EH (cell line): ENCODE measurements at places on chromosomes 1 and 21.
A peak's percentile ranks its signal among the peaks of the same experiment; 100 is the strongest.

GRCh38 chr1:171055966-171056643, 34.6 kb upstream of the FMO3 start:
- peak; percentile 25 for DNase-seq

DNA sequence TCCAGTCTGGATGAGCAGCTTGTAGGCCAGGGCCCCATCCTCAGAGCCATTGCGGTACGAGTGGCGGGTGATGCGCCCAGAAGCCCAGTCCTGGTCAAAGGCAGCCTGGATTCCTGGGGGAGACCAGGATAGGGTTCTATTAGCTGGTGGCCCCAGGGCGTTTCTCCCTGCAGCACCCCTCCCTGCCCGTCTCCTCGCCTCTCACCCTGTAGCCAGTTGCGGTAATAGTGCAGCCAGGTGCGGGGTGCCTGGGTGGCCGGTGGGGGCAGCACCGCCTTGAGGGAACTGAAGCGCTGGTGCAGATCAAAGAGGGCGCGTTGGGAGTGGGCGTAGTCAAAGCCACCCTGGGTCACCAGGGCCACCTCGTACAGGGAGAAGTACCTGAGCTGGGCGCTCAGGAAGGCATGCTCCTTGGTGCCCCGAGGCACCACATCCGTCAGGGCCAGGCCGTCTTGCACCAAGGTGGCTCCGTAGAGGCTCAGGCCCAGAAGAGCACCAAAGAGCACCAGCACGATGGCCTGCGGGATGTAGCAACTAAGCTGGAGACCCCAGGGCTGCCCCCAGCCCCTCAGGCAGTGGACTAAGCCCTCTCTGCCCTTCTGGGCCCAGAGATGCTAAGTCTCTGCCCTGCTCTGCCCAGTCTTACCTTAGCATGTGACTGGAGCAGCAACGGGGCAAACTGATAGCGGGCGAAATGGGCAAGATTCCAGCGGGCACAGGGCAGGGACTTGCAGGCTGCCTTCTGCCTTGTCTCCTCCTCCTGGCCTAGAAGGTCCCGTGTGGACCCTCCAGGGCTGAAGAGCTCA, 15.7 kb downstream of the PTCH2 start:
- DNase-seq = no peak

DNA sequence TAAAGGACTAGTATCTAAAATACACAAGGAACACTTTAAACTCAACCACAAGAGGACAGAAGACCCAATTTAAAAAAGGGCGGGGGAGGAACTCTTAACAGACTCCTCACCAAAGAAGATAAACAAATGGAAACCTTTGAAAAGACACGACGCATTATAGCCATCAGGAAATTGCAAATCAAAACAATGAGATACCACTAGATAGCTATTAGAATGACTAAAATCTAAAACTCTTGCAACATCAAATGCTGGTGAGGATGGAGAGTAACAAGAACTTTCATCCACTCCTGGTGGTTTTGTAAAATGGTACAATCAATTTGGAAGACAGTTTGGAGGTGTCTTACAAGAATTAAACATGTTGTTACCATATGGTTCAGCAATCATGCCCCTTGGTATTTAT, 708.2 kb downstream of the BRINP3 start:
- no peak for DNase-seq

DNA sequence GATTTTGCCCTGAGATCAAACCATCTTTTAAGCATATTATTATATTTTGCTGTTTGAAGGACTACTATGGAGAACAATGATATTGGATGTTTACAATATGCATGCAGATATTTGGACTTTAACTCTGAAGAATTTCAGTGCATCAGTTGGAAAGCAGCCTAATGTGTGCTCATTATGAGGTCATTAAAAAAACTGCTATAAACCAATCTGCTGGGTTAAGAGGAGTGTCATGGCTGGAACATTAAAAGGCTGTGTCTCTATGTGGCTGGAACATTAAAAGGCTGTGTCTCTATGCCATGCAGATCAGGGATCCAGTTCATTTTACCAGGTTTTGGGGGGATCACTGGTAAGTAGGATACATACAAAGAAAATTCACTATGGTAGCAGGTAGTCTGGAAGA, 77.6 kb downstream of the SPATA46 start:
- DNase-seq = no peak

DNA sequence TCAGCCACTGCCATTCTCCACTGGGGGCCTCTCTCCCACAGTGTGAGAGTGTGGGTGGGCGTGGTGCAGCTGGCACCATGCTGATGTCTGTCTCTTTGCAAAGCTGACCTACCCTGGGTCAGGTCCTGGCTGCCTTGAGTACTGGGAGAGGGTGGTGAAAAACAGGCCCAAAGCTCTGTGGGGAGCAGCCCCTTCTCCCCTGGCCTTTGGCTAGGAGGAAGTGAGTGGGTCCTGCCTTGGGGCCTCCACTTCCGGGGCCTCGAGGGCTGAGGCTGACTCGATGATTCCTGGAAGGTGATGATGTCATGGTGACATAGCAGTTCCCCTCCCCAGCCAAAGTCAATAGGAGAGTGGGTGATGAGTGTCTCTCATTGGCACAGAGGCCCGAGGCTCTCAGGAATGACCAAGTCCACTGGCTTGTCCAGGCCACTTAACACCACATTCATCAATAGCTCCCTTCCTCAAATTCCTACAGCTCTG, 53.0 kb downstream of the IER5 start:
- DNase-seq = peak; percentile 93

DNA sequence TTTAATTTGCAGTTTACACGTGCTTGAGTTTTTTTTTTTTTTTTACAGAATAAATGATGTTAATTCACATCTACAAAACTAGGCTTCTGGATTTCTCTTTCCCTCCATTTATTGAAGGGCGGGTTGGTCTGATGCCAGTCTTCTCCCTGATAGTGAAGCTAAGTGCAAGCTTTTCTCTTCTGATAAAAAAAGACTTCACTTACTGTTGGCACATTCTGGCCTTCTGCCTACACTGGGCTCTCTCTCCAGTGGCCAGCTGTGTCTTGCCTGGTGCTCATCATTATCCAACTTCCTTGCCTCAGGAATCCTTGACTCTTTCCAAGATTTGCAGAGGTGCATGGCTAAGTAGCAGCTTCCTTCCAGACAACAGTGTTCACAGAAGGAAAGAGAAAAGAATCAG, 7.6 kb upstream of the RAP1A start:
- no peak for DNase-seq

DNA sequence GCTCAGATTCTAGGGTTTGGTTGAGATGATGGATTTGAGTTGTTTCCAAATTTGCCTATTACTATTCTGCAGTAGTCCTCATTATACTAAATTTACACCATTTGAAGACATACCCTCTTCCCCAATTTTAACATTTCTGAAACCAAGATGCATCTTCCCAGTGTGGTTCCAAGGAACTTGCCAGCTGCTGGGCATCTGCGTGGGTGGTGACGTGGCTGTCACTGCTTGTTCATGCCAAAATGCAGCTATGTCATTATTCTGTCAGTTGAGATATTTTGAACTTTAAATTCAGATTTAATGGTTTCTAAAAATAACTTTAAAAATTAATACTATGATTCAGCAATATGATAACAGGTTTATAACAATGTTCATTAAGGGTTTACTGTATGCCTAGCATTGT, 1.2 kb downstream of the ZFP69 start:
- peak; percentile 24 for DNase-seq
